RPMI7951 (cell line): ENCODE measurements at places on chromosomes 13 and 19. TPM values are rescaled to one million over a fixed set of nuclear protein-coding genes. Genes with fewer than 3 reads are reported as not detected.

- DNase-seq: no peak
Observed at GRCh38 chr13:111575276-111575675, 254.8 kb downstream of the TEX29 start.

- no peak for DNase-seq
Observed at GRCh38 chr19:2010135-2010668, 5.3 kb downstream of the BTBD2 start.

DNA sequence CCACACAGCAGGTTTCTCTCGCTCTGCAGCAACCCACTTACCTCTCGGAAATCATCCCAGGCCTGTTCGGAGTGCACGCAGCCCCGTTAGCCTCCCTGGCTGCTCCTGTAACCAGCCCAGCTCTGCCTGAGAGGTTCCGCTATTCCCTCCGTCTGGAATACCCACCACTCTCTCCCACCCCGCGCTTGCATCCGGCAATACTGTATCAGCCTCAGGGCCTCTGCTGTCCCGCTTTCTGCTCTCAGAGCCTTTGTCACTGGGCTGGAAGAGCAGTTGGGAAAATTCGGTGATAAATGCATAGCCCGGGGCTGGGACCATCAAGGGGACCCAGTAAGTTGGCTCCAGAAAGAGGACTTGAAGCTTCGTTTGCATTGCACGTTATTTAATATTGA is 759 bp upstream of the TLE6 start:
- no peak for DNase-seq

DNA sequence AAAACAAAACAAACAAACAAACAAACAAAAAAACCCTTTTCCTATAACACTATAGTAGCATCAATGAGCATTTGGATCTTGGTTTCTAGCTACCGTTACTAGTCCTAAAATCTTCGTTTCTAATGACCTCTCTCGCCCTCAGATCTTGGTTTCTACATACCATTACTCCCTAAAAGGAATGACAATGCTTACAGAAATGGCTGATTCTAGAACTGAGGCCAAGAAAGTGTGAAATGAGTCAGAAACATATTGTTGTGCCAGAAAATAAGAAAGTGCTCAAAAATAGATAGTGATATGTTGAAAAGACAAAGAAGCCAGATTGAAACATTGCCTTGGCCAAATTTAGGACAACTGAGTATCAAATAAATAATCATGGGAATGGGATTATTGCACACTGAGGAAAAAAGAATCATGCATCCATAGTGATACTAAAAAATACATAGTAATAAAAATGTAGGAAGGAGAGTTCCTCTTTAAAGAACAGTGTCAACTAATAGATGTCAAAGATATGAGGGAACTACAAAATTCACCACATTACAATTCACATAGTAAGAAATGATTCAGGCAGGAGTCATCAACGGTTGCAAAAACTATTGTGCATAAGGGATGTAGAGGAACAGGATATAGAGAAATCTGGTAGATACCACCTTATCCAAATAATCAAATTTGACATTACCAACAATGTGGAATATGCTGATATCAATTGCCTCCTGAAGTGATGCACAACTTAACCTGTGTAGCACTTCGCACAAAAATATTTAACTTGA is 386.6 kb downstream of the DIAPH3 start:
- DNase-seq: peak; percentile 75

DNA sequence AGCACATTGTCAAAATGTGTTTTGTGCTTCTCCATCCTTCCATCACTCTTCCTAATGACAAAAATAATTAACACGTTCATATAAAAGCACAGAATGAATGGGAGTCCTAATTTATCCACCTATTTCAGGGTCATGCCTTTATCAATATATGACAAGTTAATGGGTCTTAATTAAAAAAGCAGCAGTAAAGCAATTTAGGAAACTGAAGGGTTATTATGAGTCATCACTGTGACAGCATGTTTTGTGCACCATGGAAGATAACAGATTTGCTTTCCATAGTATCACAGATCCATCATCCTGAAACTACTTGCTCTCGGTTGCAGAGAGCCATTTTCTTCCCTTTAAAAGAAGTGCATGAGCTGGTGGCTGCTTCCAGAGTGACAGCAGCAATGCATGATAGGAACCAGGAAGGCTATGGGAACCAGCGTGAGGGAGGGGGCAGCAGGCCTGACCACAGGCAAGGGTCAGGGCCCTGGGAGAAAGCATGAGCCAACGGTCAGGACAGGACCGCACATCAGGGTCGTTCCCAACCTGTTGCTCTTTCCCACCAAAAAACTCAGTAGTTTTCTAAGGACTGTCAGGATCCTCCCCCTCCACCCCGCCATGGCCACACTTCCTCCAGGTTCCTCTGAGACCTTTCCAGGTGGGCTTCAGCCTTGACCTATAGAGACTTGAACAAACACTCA is 784.1 kb downstream of the UQCRFS1 start:
- no peak for DNase-seq

- no peak for DNase-seq
Observed at GRCh38 chr13:52758114-52758513, 18.5 kb upstream of the CNMD start.

- DNase-seq: peak; percentile 47
Observed at GRCh38 chr13:75636436-75637180, 478 bp downstream of the LMO7 start.

GRCh38 chr13:30148171-30148754 is 159.1 kb downstream of the KATNAL1 start:
- DNase-seq: no peak

DNA sequence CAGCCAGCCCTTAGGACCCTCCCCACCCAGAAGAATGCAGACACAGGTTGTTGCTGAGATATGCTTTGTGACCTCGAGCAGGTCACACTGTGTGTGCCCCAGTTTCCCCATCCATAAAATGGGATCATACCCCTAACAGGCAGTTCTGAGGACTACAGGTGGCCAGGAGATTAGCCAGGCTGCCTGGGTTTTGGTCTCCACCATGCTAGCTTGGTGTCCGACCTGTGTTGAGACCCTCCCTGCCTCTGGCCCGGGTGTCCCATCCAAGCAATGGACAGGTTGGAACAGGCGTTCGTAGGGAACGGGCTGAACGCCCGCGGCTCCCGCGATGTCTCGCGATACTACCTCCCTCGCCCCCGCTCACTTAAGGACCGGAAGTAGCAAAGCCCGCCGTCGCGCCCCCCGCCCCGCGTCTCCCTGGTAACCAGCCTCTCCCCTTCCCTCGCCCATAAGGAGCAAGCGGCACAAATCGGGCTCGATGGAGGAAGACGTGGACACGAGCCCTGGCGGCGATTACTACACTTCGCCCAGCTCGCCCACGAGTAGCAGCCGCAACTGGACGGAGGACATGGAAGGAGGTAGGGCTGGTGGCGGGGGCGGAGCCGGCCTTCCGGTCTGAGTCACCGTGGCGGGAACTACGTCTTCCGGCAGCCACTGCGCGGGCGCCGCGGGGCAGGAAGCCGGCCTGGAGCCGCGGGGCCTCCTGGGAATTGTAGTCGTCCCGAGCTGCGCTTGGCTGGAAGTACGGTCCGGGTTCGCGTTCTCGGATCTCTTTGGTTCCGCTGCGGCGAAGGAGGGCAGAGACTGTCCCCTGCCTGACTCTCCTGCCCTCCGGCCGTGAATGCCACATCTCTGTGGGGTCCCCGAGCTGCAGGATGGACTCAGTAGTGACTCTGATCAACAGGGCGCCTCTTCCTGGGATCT is 45.4 kb downstream of the SMIM24 start:
- DNase-seq: peak; percentile 94

- DNase-seq: no peak
Observed at GRCh38 chr19:40763526-40763925, 11.8 kb upstream of the MIA start.

- peak; percentile 56 for DNase-seq
Observed at GRCh38 chr19:13861392-13861713, 15.6 kb upstream of the NANOS3 start.

GRCh38 chr19:35429698-35430408 is 18.2 kb upstream of the FFAR2 start:
- no peak for DNase-seq

DNA sequence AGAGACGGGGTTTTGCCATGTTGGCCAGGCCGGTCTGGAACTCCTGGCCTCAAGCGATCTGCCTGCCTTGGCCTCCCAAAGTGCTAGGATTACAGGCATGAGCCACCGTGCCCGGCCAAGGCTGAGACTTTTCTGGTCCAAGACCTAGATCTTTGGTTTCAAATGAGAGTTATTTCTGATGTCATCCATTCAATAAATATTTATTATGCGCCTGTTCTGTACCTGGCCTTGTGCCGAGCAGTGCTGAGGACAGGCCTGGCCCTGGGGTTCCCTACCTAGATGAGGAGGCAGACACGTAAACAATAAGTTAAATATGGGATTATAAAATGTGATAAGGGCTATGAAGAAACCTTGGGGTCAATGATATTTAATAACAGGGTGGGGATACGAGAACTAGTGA is 4.5 kb downstream of the RELB start:
- no peak for DNase-seq

DNA sequence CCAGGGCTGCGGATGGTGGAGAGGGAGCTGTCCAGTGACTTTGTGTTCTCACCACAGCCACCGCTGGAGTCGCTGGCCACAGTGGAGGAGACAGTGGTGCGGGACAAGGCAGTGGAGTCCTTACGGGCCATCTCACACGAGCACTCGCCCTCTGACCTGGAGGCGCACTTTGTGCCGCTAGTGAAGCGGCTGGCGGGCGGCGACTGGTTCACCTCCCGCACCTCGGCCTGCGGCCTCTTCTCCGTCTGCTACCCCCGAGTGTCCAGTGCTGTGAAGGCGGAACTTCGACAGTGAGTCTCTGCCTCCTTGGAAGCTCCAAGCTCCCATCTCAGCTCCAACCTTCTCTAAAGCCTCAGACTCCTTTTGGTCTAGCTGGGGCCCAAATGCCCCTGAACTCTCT is 21.4 kb downstream of the PPP2R1A start:
- DNase-seq: no peak

The UBE2L5 gene
- not detected in 2 replicates for total RNA-seq

The PSG2 gene
- not detected in 2 replicates for total RNA-seq

The NALCN gene
- total RNA-seq: 2.9 and 3.2 TPM in 2 replicates

The ZNF560 gene
- 3.1 and 4.2 TPM in 2 replicates for total RNA-seq

The JAK3 gene
- total RNA-seq: 0.59 and 1.3 TPM in 2 replicates

The TMED1 gene
- 39.8 and 77.3 TPM in 2 replicates for total RNA-seq

The TEKTIP1 gene
- not detected in 2 replicates for total RNA-seq

The SLITRK6 gene
- 1.8 and 3.1 TPM in 2 replicates for total RNA-seq
